Activated CD4-positive, alpha-beta T cell treated with anti-CD3 and anti-CD28 coated beads, Interleukin-2, amount 10 ng/mL, durations not matched to agents 7 days and 5 days (primary cell): ENCODE measurements at places on chromosomes 11 and 22. TPM values are rescaled to one million over a fixed set of nuclear protein-coding genes. Genes with fewer than 3 reads are reported as not detected.

The C22orf42 gene
- not detected for total RNA-seq

The KCNJ1 gene
- not detected for total RNA-seq

The SCGB1A1 gene
- total RNA-seq: not detected

The OSBP2 gene
- 1.1 TPM for total RNA-seq

The RIMBP3C gene
- not detected for total RNA-seq

The TPBGL gene
- total RNA-seq: not detected

The C1QTNF6 gene
- total RNA-seq: 7.6 TPM

The MAFF gene
- 5.0 TPM for total RNA-seq

The RAG1 gene
- total RNA-seq: 0.25 TPM

The KRTAP5-8 gene
- total RNA-seq: 0.17 TPM

The ART5 gene
- not detected for total RNA-seq

The CATSPERZ gene
- not detected for total RNA-seq

The CD3E gene
- 841 TPM for total RNA-seq

The GLYATL2 gene
- total RNA-seq: not detected

The OR10A2 gene
- not detected for total RNA-seq

The DDX6 gene
- 163 TPM for total RNA-seq

The PPP6R3 gene
- 114 TPM for total RNA-seq

The VSIG10L2 gene
- not detected for total RNA-seq

The PAX6 gene
- not detected for total RNA-seq

The SMIM38 gene
- not detected for total RNA-seq

The MS4A15 gene
- not detected for total RNA-seq

The TFIP11 gene
- 52.5 TPM for total RNA-seq

The PATE4 gene
- total RNA-seq: not detected

The KREMEN1 gene
- not detected for total RNA-seq
